Activated T-cell treated with anti-CD3 and anti-CD28 coated beads, Interleukin-2, amount 50 U/mL, for 48 hours (primary cell): ENCODE measurements at places on chromosomes 13 and 19.
A peak's percentile ranks its signal among the peaks of the same experiment; 100 is the strongest.

GRCh38 chr13:95605448-95606125 is 38.9 kb downstream of the DZIP1 start:
- no peak for DNase-seq

- no peak for DNase-seq
Measured at GRCh38 chr19:44212866-44213346, 574 bp downstream of the ZNF227 start.

DNA sequence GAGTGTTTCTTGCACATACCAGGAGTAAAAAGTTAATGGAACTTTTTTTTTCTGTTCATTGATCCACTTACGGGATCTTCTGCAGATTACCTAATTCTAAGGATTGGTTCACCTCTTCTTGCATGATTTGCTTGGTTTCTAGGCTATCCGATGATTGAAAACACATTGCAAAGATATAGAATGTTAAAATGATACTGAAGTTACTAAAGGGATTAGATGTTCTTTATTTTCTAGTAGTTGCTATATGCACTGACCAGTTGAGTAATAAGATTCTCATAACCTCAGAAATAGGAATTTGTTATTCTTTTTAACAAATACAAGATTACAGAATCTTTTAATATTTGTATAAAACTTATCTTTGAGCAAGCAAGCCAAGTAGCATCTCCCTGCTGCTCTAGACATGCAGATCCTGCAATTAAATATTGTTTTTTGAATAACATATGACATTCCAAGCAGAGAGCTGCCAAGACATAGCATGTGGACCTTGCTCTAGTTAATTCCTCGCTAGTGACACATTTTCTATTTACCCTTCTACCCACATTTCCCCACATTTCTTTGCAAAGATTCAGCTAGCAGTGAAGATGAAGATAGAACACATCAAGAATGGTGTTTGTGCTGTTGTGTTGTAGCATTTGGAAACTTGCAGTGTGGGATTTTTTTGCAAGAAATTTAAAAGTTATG is 51.7 kb upstream of the RNF113B start:
- DNase-seq, result no peak

DNA sequence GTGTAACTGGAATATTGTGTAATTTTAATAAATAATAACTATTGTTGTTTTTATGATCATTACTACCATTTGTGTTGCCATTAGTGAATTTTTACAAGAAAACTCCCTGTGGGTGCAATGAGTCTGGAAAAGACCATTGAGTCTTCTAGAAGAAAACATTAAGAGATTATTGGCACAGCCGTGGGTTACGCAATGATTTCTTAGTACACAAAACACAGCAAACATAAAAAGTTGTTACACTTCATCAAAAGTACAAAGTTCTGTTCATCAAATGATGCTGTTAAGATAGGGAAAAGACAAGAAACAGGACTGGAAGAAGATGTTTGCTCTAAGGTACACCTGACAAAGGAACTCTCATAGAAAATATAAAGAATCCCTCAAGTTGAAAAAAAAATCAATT is 41.6 kb downstream of the ZNF331 start:
- DNase-seq, result no peak

GRCh38 chr19:29581398-29581797 is 24.7 kb upstream of the POP4 start:
- DNase-seq, result no peak

- no peak for DNase-seq
Measured at GRCh38 chr13:101331731-101332130, 84.6 kb downstream of the NALCN start.

DNA sequence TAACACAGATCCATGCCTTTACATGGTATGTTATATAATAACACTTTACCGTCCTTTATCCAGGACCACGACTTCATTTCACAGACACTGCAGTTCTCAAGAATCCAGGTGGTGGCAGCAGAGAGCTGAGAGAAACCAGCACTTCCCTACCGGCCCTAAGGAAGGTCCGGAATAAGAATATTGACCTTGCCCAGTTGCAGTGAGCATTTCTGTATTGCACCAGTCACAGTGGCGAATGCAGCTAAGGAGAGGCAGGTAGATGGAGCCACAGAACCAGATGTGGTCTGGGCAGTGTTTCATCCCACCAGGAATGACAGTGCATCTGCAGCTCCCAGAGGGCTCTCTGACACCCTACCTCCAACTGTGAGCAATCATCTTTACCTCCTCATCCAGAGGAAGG is 44.6 kb downstream of the ZNF787 start:
- peak; percentile 62 for DNase-seq

DNA sequence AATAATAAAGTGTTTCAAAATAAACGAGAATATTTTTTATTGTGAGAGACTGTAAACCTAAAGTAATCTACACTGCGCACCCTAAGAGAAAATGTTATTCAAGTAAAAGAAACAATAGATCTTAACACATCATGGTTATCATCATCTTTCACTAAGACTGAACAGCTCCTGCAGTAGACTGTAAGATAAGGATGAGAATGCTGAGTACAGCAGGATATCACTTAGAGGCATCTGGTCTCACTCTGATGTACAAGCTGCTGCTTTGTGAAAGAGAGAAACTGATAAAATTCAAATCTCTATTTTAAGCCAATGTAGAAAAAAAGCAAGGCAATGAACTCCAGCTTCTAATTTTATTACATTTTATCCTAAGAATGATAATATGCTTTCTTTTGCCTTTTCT is 261.7 kb upstream of the HTR2A start:
- DNase-seq, result no peak

DNA sequence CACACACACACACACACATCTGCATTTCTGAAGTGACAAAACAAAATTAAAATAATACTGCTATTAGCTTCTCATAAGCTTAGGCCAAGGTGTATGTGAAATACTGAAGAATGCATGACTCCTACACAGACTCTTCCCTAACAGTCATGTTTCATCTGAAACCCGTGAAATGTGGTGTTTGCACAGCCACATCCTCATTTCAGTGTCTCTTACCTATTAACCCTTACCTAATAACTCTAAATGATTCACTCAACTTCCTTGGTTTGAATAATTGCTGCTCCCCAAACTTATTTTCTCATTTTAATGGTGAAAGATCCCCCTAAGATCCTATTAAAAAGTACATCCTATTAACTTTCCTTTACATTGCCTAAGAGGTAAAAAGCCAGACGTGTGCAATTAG is 117.6 kb downstream of the MIPEP start:
- no peak for DNase-seq

- peak; percentile 74 for DNase-seq
Measured at GRCh38 chr19:38877781-38878574, at the start of gene RINL. TSS of gene RINL (minus strand) at chr19:38878275. CDS start at chr19:38876742, 1,533 bp downstream.

DNA sequence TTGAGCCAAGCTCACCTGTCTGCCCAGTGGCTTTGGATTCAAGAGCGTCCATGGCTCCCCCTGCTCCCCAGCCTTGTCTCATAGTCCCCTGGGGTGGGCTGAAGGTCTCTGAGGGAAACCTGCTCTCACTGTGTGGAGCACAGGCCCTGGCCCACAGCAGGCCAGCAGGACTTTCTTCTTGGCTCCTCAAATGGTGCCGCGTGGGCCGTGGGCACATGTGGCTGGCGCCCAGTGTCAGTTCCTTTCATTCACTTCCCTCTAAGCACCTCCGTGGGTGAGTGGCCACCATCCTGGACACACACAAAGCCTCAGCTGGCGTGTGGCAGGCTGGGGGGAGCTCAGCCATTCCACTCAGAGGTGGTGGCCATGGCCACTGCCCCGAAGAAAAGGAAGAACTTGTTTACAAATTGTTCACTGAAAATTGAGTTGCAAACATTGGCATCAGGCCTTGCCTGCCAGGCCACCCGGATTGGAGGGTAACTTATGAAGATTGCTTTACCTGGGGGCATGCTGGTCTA is 53.1 kb downstream of the C1QTNF9 start:
- no peak for DNase-seq

DNA sequence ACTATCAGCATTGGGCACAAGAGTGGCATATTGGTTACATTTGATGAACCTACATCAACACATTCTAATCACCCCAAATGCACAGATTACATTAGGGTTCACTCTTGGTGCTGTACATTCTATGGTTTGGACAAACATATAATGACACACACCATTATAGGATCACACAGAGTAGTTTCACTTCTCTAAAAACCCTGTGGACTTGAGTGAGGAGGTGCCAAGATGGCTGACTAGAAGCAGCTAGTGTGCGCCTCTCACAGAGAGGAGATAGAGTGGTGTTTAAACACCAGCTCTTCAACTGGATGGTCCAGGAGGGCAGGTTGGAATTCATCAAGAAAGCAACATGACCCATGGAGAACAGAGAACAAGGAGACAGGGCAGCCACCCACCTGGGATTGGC is 265.6 kb downstream of the TDRD3 start:
- no peak for DNase-seq

GRCh38 chr13:51479199-51479523 is 26.3 kb upstream of the INTS6 start:
- DNase-seq, result no peak

DNA sequence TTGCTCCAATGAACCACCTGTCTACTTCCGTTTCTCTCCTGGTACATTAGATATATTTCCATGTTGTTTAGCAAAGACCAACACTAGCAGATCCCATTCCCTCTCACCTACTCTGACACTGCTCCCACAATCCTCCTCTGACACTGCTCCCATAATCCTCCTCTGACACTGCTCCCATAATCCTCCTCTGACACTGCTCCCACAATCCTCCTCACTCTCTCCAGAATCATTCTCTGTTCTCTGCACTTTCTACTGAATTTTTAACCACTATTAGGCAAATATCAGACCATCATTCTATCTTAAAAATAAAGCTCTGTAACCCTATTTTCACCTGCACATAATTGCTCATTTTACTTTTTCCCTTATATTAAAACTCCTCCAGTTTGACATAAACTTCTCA is 578.5 kb upstream of the PCDH20 start:
- no peak for DNase-seq

DNA sequence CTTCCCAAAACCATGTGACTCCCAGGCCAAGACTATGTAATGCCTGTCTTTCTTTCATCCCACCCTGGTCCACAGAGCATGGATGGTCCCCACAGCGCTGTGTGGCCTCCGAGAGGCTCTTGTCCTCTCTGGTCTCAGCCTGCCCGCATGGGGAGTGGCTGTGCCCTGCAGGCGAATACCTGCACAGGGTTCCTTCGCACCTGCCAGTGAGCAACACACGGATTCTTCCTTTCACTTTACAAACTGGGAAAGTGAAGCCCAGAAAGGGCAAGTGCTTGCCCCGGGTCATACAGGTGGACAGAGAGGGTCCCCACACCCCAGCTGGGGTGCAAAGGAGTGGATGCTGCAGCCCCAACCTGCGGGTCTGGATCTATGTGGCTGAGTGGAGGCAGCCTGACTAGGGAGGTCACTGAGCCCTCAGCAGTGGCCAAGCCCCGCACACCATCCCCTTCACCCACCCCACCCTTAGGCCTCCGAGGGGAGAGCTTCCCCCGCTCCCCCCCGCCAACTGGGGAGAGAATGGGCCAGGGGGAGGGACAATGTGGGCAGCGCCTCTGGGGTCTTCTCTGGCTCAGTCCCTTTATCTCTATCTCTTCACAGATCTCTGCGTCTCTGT is 747 bp upstream of the MARK4 start:
- DNase-seq, result no peak

GRCh38 chr19:55703790-55704215 is 28.8 kb downstream of the EPN1 start:
- DNase-seq, result peak; percentile 72

- no peak for DNase-seq
Measured at GRCh38 chr19:28927456-28927855, 285.5 kb downstream of the UQCRFS1 start.

- DNase-seq, result no peak
Measured at GRCh38 chr19:45713141-45713540, 17.6 kb downstream of the FBXO46 start.

GRCh38 chr13:112254900-112255299 is 121.3 kb upstream of the SPACA7 start:
- DNase-seq, result no peak

DNA sequence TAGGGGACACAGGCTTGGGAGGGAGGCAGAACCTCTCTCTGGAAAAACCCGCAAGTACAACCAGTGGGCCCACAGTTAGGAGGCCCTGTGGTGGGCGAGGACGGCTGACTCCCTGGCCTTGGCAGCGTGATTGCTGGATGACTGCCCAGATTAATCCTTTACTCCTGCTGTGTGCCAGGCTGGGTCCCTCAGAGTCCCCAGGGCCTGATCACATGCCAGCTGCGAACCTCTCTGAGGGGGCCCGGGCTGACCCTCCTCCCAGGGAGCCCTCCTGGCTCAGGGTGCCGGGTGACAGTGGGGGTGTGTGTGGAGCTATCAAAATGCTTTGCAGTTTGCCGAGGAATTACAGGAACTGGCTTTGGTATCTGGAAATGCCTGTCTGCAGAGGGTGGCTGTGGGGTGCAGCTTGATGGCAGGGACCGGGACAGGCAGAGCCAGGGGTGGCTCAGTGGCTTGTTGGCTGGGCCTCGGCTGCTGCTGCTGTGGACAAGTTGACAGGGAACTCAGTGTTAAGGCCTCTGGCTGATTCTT is 48.9 kb downstream of the DNM2 start:
- no peak for DNase-seq

- no peak for DNase-seq
Measured at GRCh38 chr13:93670866-93671265, 444.3 kb downstream of the GPC6 start.

- DNase-seq, result no peak
Measured at GRCh38 chr13:46403851-46404732, 17.0 kb upstream of the RUBCNL start.

- DNase-seq, result no peak
Measured at GRCh38 chr13:74751739-74752138, 617.5 kb upstream of the KLF12 start.

- no peak for DNase-seq
Measured at GRCh38 chr13:112096959-112097358, 30.0 kb downstream of the SOX1 start.

GRCh38 chr19:17761148-17761547 is 9.9 kb downstream of the FCHO1 start:
- no peak for DNase-seq

DNA sequence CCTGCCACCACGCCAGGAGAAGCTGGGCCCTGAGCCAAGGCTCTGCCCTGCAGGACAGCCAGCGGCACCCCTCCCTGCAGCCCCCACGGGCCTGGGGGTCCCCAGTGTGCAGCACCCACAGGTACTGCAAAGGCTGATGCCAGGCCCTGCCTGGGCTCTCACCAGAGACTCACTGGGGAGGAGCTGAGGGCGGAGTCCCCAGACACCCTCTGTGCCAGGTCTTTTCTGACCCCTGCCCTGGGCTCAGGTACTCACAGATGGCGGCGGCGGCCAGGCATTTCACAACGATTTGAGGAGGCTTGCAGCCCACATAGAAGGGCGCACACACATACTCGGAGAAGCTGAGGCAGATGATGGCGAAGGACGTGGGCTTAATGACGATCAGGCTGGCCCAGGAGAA is 5.7 kb downstream of the SLC7A9 start:
- no peak for DNase-seq

- DNase-seq, result no peak
Measured at GRCh38 chr19:38378866-38379265, 4.5 kb downstream of the PSMD8 start.

DNA sequence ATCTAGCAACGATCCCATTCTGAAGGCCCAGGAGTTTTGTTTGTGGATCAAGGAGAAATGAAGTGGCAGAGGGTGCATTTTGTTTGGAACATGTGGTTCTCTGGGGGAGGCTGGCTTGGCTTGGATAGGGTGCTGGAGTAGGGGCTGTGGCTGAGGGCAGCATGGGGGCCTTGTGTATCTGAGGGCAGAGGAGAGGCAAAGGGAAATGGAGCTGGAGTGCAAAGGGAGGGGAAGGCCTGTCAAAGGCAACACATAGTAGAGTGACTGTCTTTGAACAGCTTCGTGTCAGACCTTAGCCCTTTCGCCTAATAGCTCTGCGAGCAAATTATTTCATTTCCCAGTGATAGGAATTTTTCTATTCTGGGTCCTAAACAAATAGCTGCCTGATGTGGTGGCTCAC is 187.2 kb downstream of the KCNRG start:
- no peak for DNase-seq

- no peak for DNase-seq
Measured at GRCh38 chr13:85436029-85436428, 363.2 kb downstream of the SLITRK6 start.
